ENCODE measurements at places on chromosomes 7 and 10.
A peak's percentile ranks its signal among the peaks of the same experiment; 100 is the strongest.

DNA sequence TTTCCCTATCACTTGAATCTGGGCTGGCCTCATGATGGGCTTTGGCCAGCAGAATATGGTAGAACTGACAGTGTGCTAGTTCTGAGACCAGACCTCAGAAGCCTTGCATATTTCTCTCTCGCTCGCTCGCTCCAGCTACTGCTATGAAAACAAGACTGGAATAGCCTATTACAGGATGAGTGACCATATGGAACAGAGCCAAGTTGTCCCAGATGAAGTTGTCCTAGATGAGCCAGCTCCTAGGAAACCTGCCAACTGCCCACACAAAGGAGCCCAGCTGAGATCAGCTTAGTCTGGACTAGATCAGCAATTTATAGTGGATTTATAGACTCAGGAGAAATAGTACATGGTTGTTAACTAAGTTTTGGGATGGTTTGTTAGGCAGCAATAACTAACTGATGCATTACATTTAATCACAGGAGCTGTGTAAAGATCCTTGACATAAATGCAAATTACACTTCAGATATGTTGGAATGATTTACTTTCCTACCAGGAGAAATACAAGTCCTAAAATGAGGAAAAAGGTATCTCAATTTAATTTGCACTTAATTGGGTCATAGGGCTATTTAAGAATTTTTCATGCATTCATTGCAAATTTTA, 6.8 kb upstream of the HECW1 start:
- peak; percentile 43 for DNase-seq

DNA sequence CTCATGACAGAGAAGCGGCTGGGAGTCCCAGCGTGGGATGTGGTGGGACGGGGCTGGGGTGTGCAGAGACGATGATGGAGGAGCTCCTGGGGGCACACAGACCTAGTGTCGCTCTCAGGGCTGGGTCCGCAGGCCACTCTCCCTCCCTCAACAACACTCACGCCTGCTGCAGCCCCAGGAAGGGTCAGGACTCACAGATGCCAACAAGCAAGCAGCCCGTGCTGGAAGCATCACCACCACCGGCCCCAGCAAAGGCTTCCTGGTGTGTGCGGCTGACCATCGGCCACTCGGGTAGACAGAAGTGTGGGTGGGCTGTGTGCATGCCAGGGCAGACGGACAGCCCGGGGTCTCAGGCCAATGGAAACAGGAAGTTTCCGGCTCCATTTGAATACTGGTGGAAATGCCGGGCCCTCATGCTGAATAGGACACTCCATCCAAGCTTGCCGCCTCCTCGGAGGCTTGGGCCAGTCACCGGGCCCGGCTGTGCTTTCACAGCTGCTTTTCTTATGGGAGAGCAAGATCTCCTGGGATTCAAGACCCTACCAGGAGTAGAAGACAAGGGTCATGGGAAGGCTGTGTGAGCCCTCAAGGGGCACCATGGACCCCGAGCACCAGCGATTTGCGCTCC, 178.1 kb downstream of the ELFN1 start:
- DNase-seq: no peak

DNA sequence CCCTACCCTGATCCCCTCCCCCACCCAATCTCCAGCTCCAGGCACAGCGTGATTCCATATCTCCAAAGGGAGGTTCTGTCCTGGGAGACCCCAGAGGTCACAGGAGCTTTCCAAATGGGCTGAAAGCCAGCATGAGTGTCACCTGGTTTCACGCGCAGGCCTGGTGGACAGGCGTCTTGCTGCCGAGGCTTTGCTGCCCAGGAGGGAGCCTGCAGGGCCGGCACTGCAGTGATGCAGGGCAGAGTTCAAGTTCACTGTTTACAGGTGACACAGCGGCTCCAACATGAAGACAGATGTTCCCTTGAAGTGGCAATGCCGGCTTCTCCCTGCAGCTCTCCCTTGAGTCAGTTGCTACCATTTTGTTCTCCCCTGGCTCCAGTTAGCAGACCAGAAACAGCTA, 104.3 kb downstream of the TCERG1L start:
- DNase-seq: no peak

DNA sequence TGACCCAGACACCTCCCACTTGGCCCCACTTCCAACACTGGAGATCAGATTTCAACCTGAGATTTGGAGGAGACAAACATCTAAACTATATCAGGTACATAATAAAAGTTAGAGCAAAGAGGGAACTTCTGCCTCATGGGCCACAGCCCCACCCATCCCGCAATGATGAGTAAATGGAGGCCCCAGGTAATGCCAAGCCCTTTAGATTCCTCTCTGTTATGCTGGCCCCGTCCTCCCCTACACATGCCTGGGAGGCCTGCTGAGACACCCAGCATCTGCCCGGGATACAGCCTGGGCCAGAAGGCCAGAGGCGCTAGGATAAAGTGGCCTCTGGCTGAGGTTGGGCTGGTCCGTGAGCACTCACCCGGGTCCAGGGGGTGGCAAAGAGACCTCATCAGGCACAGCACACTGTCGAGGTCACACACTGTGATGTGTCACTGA, 185.5 kb upstream of the SH2B2 start:
- no peak for DNase-seq

DNA sequence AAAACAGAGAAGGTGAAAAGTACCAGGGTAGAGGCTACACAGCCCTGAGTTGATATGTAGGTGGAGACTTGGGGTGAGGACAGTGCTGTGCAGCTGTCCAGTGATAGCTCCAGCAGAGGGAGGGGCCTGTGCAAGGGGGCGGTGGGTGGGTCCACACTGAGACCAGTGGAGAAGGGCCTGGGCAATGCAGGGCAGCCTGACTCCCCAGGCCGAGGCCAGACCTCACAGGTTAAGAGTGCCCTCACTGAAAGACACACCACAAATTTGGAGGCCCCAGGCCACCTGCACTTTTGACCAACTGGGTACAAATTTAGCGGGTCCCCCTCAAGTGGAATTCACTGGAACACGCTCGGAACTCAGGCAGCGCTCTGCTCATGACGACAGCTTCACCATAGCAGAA, 6.7 kb upstream of the RASGEF1A start:
- no peak for DNase-seq

- no peak for DNase-seq
These were observed 101.7 kb upstream of the SVIL start for GRCh38 chr10:29736366-29737073.
